ENCODE measurements at places on chromosomes 6 and 20.

- DNase-seq = no peak
These were observed 5.1 kb downstream of the VPS16 start for GRCh38 chr20:2845607-2846006.

- peak; percentile 7 for DNase-seq
These were observed 21.2 kb upstream of the NHSL1 start for GRCh38 chr6:138520463-138520862.

GRCh38 chr6:167122041-167122826 lies 662 bp upstream of the CCR6 start:
- DNase-seq = no peak

GRCh38 chr6:119521251-119521650 lies 171.7 kb upstream of the MAN1A1 start:
- peak; percentile 2 for DNase-seq

DNA sequence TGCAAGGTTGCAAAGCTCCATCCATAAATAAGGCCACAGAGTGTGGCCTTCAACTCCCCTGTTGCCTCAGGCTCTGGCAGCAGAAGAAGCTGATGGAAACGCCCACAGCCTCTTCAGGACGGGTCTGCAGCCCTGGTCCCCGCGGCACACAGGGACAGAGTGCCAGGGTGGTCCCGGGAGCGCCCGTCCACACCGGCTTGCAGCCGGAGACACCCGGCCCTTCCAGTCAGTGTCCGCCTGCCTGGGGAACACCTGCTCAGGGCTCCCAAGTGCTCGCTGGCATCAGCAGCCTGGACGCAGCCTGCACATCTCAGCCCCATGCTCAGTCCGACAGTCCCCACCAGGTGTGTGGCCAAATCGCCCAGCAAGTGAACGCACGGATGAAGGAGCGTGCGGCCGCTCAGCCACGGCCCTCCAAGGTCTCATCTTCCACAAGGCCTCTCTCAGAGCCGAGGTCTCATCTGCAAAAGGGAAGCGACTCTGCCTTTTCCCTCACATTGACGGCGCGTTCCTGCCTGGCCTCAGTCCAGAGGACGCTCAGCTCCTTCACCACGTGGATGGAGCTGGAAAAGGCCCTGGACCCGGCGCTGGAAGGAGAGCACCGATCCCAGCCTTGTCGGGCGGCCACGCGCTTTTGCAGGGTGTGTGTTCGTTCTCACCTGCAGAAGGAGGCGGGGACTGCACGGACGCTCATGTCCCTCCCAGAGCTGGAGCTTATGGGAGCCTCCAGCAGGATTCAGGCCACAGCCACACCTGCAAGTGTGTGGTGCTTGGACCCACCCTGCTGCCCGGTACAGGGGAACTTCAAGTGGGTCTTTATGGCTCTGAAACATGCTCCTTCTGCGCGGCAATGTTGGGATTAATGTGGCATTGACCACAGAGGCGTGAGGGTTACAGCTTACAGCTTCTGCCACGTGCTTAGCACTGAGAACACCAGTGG lies 180.4 kb downstream of the DLL1 start:
- no peak for DNase-seq

GRCh38 chr6:35046862-35047261 lies 94.3 kb downstream of the TCP11 start:
- DNase-seq = no peak

DNA sequence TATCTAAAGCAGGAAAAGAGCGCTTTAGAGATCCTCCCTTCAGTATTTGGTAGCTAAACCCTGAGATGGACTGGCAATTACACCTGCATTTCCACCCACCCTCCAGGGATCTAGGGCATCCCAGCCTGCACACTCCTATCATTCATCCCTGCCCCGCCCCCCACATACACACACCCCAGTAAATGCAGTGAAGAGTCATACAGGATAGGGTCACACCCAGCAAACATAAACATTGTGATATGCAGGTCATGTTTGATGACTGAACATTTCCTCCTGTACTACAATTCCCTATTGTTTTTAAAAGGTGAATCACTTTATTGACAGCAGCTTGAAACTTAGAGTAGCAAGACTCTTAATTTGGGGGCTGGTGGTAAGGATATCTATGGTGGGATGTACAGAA lies 112.9 kb downstream of the FOXO3 start:
- DNase-seq = no peak

DNA sequence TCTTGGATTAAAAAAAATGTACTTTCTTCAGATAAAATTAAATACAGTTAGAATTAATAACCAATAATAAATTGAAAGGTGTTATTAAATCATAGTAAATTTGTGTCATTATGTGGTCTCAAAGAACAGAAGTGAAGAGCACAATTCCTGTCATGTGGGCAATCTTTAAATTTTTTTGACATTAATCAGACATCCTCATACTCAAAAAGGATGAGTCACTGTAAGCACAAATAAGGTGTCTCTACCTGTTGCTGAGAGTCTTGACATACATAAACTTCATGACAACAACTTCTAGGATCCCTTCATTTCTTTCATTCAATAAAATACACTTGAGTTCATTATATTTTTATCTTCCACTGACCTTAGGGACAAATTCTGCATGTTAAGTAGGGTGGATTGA lies 76.1 kb downstream of the SLC22A3 start:
- DNase-seq = no peak

GRCh38 chr6:43716099-43716498 lies 28.5 kb upstream of the MRPS18A start:
- DNase-seq = no peak
